ENCODE measurements at places on chromosomes 7 and 10.

DNA sequence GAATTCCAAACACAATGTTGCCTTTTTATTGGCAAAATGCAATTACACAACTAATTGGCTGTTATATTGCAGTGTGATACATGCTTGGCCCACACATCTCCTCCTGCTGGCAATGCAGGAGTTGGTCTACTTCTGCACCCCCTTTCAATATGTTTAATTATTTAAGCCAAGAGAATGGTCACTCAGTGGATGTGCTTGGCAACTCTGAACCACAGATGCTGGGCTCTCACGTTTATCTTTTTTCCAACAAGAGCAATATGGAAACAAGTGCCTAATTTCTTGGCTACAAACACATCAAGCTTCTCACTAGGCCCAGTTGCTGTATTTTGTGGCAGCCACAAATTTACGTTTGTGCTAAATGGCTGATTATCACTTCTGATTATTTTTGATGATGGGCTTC lies 1149.2 kb upstream of the CELF2 start:
- DNase-seq: no peak

- DNase-seq: no peak
These were observed 9.6 kb downstream of the ATP5F1C start for GRCh38 chr10:7797582-7797981.

- DNase-seq: no peak
These were observed 74.0 kb downstream of the DOCK4 start for GRCh38 chr7:112132051-112132694.

- no peak for DNase-seq
These were observed 32.1 kb downstream of the VSTM4 start for GRCh38 chr10:49083261-49083660.

- DNase-seq: no peak
These were observed 115.8 kb downstream of the INHBA start for GRCh38 chr7:41586931-41587640.

DNA sequence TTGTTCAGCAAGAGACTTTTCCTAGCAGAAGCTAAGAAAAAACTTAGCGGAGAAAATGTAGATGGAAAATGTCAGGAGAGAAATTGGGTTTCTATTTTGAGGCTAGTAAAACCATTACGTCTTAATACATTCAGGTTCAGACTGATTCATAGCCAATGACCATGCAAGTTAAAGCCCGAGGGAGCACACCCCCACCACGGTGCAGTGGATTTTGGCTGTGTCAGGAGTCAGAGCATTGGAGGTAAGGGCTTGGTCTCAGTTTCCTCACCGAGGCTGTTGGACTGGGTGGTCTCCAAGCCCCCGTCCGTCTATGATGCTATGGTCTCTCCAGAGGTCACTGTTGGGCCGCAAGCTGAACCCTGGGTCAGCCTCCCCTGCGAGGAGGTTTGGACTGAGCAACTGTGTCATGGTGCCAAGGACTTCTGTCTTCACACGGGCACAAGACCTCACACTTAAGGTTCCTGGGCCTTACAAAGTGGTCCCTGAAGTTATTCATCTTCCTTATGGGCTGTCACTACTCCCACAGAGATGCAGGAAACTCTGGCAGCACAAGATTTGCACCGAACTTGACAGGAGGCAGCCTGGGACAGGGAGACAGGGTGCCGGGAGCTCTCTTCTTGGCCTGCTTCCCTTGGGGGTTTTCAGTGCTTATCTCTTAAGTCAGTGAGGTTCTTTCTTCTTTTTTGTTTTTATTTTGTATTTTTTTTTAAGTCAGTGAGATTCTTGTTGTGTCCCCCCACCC lies 186.8 kb downstream of the PHTF2 start:
- DNase-seq: no peak

Measured in NCI-H2171 (cell line).